ENCODE measurements at places on chromosomes 13 and 19.

- no peak for DNase-seq
Observed at GRCh38 chr13:34416971-34417380, 525.1 kb upstream of the NBEA start.

GRCh38 chr19:49546825-49547565, 19.2 kb downstream of the RCN3 start:
- DNase-seq, result peak; percentile 42

DNA sequence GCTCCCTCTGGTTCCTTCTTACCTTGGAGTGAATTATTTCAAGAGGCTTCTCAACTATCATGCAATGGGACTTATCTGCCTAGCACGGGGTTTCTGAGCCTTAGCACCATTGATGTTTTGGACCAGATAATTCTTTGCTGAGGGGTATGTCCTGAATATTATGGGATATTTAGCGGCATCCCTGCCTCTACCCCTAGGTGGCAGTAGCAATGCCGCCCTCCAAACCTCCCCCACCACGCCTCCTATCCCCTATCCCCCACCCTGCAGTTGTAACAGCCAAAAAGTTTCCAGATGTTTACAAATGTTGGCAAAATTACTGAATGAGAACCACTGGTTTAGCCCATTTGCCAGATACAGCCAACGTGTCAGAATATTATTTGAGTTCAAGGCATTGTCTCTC, 125.5 kb downstream of the POSTN start:
- no peak for DNase-seq

DNA sequence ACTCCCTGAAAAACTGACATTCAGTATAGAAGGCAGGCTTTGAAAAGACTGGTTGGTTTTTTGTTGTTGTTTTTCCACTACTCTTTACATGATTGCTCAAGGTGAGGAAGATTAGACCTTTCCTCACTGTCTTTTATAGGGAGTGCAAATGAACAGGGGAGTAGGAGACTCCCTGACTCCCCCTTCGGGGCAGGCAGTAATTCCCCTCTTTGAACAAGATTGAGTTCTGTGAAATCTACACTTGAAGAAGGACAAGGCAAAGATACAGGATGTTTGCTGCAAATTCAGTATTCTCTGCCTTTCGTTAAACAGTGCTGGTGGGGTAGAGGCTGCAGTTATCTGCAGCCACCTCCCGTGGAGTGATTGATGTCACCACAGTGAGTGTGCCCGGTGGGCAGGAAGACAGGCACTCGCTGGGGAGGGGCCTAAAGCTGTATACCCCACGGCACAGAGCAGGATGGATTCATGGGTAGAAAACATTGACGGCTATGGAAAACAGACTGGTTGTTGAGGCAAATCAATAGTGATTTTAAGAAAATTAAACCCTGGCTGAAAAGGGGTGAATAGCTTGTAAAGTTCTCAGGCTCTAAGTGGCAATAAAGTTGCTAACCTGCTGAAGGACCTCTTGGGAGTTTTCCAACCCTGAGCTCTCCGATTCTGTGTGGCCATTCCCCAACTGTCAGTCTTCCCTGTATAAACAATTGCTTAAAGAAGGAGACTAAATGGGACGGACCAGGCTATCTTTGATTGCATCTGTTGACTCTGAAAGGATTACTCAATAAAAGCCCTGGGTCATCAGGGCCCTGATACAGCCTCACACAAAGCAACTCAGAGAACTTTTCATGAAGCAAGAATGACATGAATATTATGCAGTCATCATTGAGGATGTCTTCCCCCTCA, 308.3 kb downstream of the TBC1D4 start:
- no peak for DNase-seq

DNA sequence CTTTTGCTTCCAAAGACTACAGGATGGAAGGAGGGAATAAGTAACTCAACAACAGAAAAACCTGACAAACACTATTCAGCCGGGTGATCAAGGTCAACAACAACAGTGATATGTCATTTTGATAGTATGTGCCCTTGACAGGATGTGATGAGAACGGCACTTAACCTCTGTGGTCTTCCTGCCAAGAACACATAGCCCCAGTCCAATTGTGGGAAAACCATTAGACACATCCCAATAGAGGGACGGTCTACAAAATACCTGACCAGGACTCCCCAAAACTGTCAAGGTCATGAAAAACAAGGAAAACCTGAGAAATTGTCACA, 43.1 kb upstream of the AMER2 start:
- DNase-seq, result no peak

GRCh38 chr19:4597975-4598671, 38.6 kb upstream of the SEMA6B start:
- peak; percentile 74 for DNase-seq

- no peak for DNase-seq
Observed at GRCh38 chr13:64482373-64482772, 2747.8 kb downstream of the PCDH9 start.

DNA sequence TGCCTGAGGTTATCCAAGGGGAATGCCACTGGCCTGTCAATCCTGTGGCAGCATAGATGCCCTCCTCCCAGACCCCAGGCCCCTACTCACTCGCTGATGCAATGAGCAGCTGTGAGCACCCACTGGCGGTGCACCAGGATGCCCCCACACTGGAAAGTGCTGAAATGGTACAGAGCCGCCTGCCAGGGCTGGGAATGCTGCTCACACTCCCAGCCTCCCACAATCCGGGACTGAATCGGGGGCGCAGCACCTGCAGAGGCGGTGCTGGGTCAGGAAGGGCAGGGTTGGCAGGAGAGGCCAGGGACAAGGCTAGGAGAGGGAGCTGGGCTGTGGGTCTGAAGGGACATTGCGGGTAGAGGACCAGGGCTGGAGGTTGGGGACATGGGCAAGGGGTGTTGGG, 2.0 kb downstream of the KLK1 start:
- DNase-seq, result no peak

DNA sequence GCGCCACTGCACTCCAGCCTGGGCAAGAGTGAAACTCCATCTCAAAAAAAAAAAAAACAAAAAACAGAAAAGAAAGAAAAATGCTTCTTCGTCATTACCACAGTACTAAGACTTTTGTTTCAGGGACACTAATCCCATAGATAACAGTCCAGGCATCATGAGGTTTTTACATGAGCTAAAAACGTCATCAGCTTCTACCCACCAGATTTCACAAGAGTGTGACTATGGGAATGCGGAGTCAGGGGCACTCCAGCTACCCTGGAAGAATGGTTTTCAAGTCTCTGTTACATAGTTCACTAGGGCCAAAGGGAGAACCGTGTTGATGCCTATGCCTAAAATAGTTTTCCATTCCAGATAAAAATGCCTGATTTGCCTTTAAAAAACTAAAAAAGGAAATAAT, 33.2 kb downstream of the RAB20 start:
- DNase-seq, result no peak

DNA sequence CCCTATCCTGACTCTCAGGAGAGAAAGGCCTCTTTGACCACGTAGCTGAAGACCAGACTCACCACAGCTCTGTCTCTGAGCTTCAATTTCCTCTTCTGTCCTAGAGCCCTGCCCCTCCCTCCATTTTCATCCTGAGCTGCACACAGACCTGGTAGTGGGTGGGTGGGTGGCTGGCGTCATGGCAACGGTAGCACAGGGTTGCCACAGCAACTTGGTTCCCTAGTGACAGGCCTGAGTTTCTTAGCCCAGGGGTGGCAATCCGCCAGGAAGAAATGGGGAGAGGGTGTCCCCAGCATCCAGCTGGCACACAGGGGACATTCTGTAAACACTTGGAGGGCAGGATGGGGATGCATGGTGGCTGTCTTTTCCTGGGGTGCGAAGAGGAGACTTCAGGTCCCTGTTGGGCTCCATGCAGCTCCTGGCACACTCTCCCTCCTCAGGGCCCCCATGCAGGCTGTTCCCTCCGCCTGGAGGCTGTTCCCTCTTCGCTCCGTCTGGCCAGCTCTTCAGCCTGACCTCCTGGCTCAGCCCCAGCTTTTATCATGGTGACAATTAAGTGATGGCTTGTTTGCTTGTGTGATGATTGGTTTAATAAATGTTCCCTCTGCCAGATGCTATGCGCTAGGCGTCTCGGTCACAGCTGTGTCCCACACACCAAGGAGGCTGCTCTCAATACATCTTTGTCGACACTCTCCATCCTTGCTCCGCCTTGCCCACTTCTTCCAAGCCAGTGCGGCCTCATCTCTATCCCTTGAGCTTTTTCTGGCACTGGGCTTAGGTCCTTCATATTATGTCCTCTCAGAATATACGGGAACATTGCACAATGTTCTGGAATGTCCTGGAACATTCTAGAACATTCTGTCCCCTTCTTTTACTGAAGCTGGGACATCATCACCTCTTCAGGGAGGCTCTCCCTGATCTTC, 7.4 kb upstream of the KLHL26 start:
- no peak for DNase-seq
